ENCODE measurements at places on chromosomes 13 and 19. TPM values are rescaled to one million over a fixed set of nuclear protein-coding genes. Genes with fewer than 3 reads are reported as not detected.

- DNase-seq, result no peak
Observed at GRCh38 chr13:53105890-53106289, 77.3 kb downstream of the OLFM4 start.

DNA sequence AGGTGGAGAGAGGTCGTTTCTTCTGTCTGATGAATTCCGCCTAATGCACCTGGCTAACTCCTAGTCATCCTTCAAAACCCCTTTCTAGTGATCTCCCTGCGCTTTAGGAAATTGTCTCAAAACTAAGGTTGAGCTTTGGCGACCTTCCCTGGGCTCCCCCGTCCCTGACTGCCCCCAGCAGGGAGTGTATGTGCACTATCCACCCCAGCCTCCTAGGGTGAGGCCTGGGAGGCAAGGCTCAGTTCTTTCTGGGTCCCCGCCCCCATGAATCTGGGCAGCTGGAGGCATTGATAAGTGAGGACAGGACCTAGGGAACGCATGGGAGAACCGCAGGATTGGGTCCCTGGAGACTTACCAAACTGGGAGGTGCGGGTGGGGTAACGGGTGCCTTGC, 378 bp downstream of the TLE6 start:
- no peak for DNase-seq

The GRIK5 gene
- 5.4 TPM for total RNA-seq

DNA sequence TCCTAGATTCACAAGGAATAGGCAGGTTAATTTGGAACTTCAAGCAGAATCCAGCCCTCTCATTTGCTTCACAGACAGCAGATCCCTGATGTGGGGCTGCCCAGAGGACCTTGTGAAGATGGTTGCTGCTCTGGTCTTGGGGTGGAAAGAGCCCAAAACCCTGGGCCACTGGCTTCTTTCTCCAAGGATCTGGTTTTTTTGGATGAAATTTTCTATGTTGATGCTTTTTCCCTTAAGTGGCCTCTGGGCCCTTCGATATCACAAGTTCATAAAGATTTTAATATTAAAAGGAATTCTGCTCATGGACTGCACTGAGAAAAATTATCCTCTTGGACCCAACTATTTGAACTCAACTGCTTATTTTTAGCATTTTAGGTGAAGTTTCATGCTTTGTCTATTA, 421.1 kb downstream of the KLF5 start:
- no peak for DNase-seq

- DNase-seq, result no peak
Observed at GRCh38 chr13:60427285-60427684, 30.3 kb downstream of the TDRD3 start.

The RUBCNL gene
- total RNA-seq, result 0.69 TPM

The PGLYRP1 gene
- 0.50 TPM for total RNA-seq

The ATP4B gene
- total RNA-seq, result not detected

DNA sequence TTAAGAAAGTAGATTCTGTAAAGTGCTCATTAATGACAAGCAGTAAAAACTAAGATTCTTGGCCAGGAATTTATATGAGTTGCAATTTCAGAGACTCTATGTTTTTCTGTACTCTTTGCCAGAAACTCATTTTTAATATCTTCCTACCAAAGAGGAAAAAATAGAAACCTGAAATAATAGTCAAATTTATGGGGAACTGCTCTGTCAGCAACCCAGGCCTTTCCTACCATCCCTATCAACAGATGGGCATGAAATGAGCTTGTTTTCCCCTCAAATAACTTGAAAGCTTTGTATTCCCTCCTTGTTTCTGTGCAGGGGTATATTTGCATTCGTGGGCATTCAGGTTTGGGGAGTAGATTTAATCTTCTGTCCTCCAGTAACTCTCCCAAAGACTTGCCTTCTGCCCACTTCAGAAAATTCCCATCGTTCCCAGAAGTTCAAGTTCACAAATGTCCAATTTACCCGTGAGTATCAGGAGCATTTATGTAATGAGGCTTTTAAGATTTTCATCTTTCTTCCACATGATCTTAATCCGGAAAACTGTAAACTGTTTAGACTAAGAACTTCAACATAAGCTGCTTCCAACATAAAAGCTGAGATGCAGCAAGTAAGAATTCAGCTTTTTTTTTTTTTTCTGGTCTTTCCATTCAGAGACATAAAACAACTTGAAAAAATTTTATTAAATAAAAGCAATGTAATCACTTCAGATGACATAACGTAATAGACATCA, 363.1 kb downstream of the EFNB2 start:
- no peak for DNase-seq

DNA sequence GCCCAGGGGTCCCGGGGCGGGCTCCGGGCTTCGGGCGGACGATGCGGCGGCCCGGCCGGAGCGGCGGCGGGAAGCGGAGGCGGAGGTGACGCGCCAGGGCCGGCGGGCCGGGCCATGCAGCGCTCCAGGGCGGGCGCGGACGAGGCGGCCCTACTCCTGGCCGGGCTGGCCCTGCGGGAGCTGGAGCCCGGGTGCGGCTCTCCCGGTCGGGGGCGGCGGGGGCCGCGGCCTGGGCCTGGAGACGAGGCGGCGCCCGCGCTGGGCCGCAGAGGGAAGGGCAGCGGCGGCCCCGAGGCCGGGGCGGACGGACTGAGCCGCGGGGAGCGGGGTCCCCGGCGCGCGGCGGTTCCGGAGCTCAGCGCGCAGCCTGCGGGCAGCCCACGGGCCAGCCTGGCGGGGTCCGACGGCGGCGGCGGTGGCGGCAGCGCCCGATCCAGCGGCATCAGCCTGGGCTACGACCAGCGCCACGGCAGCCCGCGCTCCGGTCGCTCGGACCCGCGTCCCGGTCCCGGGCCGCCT, 362 bp downstream of the WTIP start:
- peak; percentile 71 for DNase-seq

The FGF14 gene
- 3.3 TPM for total RNA-seq

- no peak for DNase-seq
Observed at GRCh38 chr13:50378509-50379044, 363.3 kb downstream of the KCNRG start.

- DNase-seq, result no peak
Observed at GRCh38 chr19:20102097-20102496, 24.3 kb downstream of the ZNF90 start.

DNA sequence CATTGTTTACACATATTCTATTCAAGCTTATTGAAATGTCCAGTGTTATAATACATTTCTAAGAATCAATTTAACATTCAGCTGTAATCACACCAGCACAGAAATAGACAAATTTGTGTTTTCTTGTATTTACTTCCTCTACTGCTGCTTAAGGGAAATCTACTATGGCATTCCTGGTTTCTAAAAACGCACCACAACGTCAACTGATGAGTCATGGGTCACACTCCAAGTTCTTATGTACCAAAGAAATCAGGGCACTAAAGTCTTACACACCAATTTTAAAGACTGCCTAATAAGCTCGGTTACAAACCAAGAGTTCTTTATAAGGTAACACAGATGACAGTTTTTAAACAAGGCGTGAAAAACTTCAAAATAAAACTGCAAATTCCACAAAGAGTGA, 13.2 kb downstream of the LNX2 start:
- no peak for DNase-seq

- DNase-seq, result peak; percentile 78
Observed at GRCh38 chr19:3335431-3336350, 30.7 kb upstream of the NFIC start.

DNA sequence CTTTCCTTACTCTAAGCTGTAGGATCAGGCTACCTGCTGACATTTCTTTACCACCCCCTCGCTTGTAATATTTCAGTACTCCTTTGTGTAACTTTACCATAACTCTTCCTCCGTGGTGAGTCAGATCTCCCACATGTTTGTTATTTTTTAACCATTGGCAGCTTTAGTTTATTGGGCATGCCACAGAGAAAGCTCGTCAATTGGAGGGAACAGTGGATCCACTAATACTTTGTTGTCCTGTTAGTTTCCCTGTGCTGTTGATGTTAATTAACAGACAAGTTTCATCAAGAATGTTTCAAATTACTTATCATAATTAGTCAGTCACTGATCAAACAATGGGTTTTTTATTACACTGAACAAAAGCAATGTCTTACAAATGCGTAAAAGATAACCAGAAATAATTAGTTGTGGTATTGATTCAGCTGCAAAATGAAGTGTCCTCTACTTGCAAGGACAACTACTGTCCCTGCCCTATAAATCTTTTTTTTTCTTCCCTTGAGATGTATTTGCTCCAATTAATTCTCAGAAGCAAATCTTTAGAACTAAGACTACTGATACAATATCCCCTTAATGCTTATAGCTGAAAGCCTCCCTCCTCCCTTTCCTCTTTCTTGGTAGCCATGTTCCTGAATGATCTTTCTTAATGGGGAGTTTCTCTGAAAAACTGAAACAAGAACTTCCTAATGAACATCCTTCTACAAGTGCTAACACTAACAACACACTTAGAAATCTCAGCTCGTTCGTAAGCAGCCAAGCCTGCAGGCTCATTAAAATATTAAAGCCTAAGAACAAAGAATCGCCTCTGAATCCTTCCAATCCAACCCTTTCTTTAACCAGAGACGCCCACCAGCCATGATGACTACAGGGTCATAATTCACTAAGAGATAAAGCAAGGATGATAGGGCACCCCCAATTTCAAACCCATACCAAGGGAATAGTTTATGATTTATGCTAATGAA, 22.2 kb downstream of the EFNB2 start:
- DNase-seq, result no peak

DNA sequence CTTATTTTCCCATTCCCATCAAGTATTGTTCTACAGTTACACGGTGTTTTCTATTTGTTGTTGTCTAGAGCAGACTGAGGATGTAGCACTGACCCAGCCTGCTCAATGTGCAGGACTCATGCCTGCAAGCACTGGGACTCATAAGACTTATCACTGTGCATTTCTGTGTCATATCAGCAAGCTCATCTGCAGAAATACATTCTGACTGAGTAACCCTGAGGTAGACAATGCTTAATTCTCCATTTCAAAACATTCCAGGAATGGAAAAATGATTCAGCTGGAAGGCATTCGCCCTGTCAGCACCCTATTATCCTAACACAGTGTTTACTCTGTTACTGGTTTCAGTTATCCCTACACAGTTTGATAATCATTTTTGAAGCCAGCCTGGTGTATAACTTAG, 2506.4 kb downstream of the PCDH9 start:
- no peak for DNase-seq

GRCh38 chr19:44848036-44848811, 2.1 kb downstream of the NECTIN2 start:
- DNase-seq, result no peak

The B3GNT8 gene
- total RNA-seq, result 12.4 TPM

DNA sequence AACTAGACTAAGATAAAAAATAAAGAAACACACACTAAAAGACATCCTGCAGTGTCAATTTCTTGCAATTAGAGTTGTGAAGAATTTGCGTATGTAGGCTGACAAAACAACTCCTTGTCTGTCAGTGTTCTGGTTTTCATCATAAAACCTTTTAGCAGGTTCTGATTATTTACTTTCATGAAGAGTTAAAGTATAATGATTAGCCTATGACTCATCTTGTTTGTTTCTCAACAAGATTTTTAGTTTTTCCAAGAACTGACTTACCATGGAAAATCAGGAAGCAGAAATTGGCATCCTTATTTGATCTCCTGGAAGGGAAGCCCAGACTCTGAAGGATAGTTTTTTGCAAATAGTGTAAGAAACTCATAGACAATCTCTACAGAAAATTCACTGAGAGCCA, 848.7 kb upstream of the PCDH9 start:
- no peak for DNase-seq

- DNase-seq, result no peak
Observed at GRCh38 chr19:15874821-15875474, 22.9 kb downstream of the CYP4F2 start.

- no peak for DNase-seq
Observed at GRCh38 chr19:54905803-54906511, at the start of gene NCR1. NCR1 (plus strand) TSS chr19:54906148; CDS start chr19:54906188, 40 bp downstream.

DNA sequence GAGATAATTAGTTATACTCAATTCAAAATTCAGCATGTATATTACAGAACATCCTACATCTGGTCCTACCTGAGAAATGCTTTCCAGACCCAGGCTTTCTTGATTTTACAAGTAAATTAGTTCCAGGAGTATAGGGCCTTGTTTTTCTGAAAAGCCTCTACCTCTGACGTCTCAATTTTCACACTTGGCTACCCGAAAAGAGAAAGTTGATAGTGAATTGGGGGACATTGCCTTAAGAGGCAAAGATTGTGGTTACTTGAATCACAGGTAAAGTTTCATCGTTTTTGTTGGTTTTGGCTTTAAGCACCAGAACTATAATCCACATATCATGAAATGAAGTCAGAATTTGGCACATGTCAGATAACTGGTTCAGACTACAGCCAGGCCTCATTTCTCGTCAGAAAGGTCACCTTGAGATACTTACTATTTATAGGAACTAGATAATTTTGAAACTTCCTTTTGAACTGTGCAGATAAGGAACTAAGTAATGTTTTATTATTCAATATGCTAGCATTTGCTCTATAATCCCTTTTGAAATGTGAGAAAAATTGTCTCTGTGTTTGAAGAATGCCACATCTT, 30.8 kb downstream of the FAM124A start:
- no peak for DNase-seq

- peak; percentile 78 for DNase-seq
Observed at GRCh38 chr19:55116232-55116858, 1.1 kb downstream of the PPP1R12C start.

- no peak for DNase-seq
Observed at GRCh38 chr13:73254827-73255226, 196.0 kb downstream of the KLF5 start.

GRCh38 chr13:76983676-76984075, 8.2 kb upstream of the CLN5 start:
- no peak for DNase-seq

- DNase-seq, result no peak
Observed at GRCh38 chr19:42488783-42489521, 39.3 kb downstream of the CEACAM1 start.

The C19orf67 gene
- not detected for total RNA-seq

The DAND5 gene
- total RNA-seq, result 11.2 TPM

DNA sequence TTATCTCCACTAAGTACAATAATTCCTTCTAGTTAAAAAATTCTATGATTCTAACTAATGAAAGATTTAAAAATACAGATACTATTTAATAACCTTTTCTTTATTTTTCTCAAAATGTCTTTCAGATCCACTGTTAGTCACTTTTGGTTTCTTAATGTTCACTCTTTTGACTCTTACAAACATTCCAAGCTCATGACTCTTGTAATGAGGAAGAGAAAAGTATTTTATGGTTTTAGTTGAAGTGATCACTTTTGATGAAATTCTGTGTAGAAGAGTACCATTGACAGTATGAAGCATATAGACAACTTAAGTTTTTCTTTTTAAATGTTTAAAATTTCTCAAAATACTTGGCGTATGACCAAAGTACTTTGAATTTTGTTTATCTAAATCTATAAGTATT, 27.8 kb downstream of the COG3 start:
- DNase-seq, result no peak

The CYP4F11 gene
- total RNA-seq, result 0.27 TPM

GRCh38 chr19:34075661-34076091, 96.6 kb upstream of the LSM14A start:
- no peak for DNase-seq

The RABAC1 gene
- total RNA-seq, result 61.0 TPM

- no peak for DNase-seq
Observed at GRCh38 chr19:31513841-31514240, 164.6 kb upstream of the TSHZ3 start.

Data from left ventricle myocardium superior (tissue), 1 donor.